Glomerular endothelial cell (primary cell): ENCODE measurements at places on chromosomes 5 and 9. TPM values are rescaled to one million over a fixed set of nuclear protein-coding genes. Genes with fewer than 3 reads are reported as not detected.

GRCh38 chr5:124582561-124582840 lies 163.9 kb downstream of the ZNF608 start:
- no peak for DNase-seq

GRCh38 chr9:129665389-129665775 lies at the start of gene PRRX2:
PRRX2 (plus strand) TSS chr9:129665647; CDS start chr9:129665868, 221 bp downstream.
- DNase-seq = no peak

PRELID1 gene
- 145 and 147 TPM in 2 replicates for total RNA-seq

- DNase-seq = no peak
Observed at GRCh38 chr9:15138357-15138686, 168.7 kb downstream of the TTC39B start.

DNA sequence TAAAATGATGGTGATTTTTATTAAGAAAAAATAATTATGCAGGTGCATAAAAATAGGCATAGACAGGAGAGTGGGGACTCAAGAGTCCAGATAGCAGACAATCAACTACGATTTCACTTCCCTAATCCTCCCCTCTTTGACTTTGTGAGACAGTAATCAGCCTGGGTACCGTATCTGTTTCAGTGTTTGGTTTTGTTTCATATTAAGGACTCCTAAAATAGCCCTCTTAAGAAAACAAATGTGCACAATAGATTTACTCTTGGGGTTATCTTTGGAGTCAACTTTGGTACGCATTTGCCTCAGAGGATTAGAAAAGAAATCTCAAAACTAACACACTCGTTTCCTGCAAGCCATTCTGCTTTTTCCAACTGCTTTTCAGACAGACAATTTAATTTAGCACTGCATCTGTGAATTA lies 96.3 kb downstream of the ZNF608 start:
- DNase-seq = no peak

- DNase-seq = no peak
Observed at GRCh38 chr5:92963800-92964199, 617.2 kb downstream of the NR2F1-AS1 start.

ITK gene
- total RNA-seq = not detected in 2 replicates

DMRT3 gene
- 0.47 and 1.2 TPM in 2 replicates for total RNA-seq

DNA sequence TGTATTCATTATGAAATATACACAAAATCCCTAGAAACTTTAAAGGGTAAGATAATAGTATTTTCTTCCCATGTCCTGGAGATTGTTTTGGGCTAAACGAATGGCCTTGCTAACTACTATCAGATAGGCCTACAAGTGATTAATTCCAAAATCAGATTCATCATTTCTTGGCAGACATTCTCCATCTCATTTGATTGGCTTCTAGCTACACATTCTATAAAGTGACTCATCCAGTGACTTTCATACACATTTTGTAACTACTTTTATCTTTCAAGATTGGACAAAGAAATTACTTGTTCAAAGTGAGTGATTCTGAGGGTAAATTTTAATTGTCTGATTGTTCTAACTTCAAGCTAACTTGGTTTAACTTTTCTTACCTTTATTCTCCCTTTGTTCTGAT lies 93.3 kb downstream of the RAPGEF6 start:
- DNase-seq = no peak

- no peak for DNase-seq
Observed at GRCh38 chr9:20117482-20117881, 328.6 kb upstream of the SLC24A2 start.

GRCh38 chr9:13569602-13570067 lies 290.1 kb upstream of the MPDZ start:
- no peak for DNase-seq

DNA sequence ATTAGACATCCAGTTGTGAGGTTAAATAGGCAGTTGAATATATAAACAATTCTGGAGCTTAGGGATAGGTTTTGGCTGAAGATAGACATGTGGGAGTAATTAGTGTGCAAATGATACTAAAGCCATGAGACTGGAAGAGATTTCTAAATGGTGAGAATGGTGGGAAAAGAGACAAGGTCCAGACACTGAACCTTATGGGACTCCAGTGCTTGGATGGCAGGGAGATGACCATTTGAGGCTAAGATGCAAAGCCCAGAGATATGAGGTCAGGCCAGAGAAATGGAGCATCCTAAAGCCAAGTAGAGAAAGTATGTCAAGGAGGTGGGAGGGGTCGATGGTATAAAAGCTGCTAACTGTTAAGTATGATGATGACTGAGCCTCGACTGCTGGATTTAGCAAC lies 115.6 kb downstream of the SEMA5A start:
- no peak for DNase-seq

DNM1 gene
- 2.7 and 7.9 TPM in 2 replicates for total RNA-seq

DNA sequence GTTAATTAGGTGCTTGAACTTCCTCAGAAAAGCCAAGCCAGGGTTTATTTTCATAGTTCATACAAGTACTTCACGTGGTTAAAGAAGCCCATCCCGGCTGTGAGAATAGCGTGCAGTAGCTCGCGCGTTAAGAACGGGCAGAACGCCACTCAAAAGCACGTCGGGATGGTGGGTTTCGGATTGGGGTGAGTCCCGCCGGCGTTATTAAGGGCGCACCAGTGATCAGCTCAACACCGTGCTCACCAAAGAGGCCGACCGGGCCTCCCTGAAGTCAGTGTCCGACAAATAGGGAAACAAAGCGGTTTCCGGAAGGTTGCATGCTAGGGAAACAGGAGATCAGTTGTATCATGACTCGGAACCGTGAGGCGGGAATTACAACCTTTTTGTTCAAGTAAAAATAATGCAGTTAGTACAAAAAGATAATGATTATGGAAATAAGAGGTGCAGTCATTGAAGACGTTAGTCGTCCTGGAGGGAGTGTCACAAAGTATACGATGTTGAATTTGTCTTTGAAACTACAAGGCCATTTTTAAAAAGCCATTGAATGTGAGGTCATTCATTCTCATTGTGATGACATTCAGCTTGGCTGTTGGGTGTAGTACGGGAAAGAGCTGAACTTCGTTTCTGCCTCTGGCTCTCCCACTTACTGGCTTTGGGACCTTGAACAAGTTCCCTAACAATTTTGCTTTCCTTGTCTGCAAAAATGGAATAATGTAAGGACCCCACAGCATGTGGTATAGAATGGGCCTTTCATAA lies 992 bp downstream of the SETD9 start:
- DNase-seq = peak; percentile 25

- DNase-seq = no peak
Observed at GRCh38 chr5:158499892-158500418, 599.8 kb downstream of the EBF1 start.

CARD9 gene
- total RNA-seq = 0.15 and 0.23 TPM in 2 replicates

- peak; percentile 78 for DNase-seq
Observed at GRCh38 chr5:44875661-44876605, 67.2 kb downstream of the MRPS30 start.

GRCh38 chr5:163005949-163006348 lies 431.4 kb upstream of the CCNG1 start:
- DNase-seq = no peak

SPATA31A7 gene
- total RNA-seq = not detected in 2 replicates

GRCh38 chr9:82404881-82405280 lies 416.3 kb downstream of the SPATA31D1 start:
- DNase-seq = no peak

- DNase-seq = no peak
Observed at GRCh38 chr5:65032250-65032649, 263.5 kb downstream of the CWC27 start.

ACOT12 gene
- total RNA-seq = not detected in 2 replicates

CEL gene
- 0.34 and 0.99 TPM in 2 replicates for total RNA-seq

SHOC1 gene
- total RNA-seq = 0.06 TPM in 1 of 2 replicates, not detected in the other

DNA sequence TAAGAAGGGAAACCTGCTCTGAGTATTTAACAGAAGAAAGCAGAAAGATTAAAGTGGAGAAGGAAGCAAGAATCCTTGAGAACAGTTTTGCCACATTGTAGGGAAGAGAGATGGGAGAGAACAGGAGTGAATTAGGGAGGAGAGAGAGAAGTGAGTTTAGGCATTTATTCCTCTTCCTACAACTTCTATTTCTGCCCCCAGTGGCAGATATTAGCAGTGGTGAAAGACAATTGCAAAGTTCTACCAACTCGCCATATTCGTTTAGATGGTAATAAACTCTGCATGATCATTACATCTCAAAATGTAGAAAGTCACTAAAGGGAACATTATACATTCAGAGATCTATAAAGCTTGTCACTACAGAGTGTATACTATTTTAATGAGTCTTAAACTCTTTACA lies 440.1 kb upstream of the TRPC7 start:
- DNase-seq = no peak

DND1 gene
- total RNA-seq = 0.29 and 1.1 TPM in 2 replicates

ARHGAP26 gene
- 14.0 and 33.1 TPM in 2 replicates for total RNA-seq

DNA sequence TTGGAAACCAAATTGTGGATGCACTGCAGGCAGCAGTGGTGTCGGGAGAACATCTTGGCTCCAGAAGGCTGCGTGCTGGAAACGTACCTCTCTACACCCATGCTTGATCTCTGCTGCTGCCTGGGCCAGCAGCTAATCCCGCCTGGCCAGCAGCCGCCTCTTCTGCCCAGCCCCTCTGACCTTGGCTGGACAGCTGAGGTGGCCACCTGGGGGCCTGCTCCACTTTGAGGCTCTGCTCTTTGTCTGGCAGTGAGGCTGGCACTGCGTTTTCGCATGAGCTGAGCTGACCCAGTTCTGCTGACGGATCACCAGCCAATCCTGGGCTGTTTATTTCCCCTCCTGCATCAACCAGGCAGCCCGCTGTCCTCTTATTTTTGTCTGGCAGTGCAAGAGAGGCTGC lies 154.9 kb downstream of the TENT4A start:
- DNase-seq = no peak

ZDHHC11B gene
- total RNA-seq = not detected in 2 replicates
